Activated CD8-positive, alpha-beta memory T cell treated with anti-CD3 and anti-CD28 coated beads, Interleukin-2, amount 10 ng/mL, durations not matched to agents 7 days and 5 days (primary cell): ENCODE measurements at places on chromosomes 2 and 18.

DNA sequence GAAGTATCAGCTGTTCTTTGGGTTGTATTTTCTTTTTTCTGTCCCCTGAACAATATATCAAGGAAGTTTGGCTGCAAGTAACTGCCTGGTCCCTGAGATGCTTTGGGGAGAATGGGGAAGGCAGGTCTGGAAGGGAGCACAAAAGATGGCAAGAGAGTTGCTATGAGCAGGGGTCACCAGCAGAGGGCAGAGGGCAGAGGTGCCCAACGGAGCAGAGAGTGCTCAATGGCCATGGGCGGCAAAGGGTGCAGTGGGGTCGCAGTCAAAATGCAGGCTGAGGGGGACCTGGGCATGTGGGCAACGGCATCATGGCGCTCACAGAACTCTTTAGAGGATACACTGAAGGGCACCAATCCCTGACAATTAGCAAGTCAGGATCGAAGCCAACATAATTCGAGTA is 107.7 kb upstream of the ATP8B1 start:
- DNase-seq: no peak

DNA sequence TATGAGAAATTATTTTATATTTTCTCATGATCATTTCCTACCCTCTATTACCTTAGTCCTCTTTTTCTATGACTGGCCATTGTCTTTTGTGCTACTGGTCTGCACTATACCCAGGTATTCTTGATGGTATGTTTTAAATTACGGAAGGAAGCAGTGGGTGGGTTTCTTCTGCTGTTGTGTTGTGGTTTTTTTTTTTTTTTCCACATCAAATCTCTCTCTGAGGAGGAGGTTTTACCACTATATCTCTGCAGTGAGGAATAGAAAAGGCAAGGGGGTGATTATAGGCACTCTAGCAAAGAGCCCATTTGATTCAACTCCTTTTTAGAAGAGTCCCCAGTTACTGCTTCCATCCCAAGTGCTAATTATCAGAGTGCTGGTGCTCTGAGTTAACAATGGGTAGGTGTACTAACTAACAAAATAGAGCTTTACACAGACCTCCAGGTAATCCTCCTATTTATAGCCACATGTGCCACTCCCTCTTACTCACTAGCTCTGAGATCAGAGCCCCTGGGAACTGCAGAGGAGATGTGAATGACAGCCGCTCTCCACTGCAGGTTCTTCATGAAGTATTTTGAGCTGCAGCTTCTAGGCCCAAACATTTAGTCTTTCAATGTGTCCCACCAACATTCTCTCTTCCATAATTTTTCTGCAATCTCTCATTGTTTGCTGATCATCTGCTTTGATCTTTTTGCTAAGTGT is 301.6 kb upstream of the GULP1 start:
- DNase-seq: no peak

DNA sequence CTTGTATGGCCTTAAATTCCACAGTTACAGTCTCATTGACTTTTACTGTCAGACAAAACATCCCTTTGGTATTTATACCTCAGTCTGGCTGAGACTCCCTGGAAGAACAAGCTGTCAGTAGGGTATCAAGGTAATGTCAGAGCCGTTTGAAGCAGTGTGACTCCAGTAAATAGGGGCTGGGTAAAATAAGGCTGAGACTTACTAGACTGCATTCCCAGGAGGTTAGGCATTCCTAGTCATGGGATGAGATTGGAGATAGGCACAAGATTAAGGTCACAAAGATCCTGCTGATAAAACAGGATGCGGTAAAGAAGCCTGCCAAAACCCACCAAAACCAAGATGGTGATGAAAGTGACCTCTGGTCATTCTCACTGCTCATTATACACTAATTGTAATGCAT is 219.5 kb upstream of the SKOR2 start:
- DNase-seq: no peak

DNA sequence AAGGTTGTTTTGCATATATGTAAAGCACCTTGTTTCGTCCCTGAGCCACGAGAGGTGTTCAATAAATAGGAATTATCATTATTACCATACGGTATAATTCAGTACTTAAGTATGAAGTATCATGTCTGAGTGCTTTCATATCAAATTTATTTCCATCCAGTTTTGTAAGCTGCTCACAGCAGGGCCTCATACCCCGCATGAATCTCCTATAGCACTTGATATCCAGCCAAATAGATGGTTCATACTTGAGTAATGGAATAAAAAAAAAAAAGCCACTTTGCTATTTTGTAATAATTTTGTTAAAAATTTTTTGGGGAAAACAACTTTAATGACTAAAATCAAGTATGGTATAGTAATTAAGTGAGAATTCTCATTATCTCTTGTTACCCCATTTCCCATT is 160.8 kb upstream of the NOSTRIN start:
- DNase-seq: no peak

- no peak for DNase-seq
Measured at GRCh38 chr2:241542278-241542605, 16.3 kb upstream of the BOK start.

- no peak for DNase-seq
Measured at GRCh38 chr2:182066400-182067087, 80.9 kb downstream of the PPP1R1C start.

- DNase-seq: no peak
Measured at GRCh38 chr18:70160073-70160678, 45.3 kb downstream of the RTTN start.

GRCh38 chr2:1649103-1650084 is 94.9 kb downstream of the PXDN start:
- DNase-seq: no peak

DNA sequence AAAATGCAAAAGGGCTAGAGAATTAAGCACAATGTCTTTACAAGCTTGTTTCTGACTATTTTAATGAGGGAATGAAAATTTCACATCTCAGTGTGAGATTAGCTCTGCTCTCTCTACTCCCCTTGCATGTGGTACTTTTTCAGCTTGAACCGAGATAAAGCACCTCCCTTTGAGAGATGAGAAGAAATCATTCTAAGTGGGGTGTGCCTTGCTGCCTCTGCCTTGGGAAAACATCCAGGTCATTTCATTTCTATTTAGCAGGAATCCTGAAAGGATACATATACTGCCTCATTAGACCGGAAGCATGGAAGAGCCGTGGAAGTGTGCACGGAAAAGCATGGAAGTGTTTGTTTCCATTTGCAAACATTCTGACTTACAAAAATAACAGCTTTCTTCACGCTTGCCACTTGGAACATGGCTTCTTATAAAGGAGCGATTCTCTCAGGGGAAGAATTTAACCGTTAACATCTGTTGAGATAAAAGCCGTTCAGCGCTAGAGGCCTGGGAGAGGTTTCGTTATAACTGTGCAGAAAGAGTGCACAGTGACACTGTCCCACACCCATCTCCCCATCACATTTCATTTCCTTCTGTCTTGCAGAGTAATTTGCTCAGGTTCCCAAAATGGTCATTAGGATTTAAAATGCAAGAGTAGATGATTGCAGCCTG is 16.7 kb downstream of the NOSTRIN start:
- no peak for DNase-seq

DNA sequence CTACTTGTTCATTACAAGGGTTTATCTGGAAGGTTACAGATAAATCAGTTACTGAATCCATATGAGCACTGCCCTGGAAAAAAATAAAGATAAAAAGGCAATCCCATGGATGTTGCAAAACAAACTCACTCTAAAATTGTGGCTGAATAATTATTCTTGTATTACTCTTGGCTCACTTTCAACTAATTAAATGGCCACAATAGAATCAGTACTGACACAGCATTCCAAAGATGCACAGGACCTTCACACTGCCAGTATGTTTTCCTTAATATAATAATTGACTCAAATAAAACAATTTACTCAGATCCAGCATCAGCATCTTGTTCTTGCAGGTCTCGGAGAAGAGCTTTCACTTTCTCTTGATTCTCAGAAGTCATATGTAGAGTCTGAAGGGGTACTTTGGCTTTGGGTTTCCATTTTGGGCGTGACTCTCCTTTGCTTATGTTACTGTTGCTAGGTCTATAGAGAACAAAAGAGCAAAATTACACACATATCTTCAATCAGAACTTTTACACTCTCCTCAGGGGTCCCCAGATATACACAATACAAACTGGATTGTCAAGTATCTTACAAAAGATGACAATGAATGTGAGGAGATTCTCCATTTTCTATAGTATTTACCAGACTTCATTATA is 12.6 kb downstream of the DHX57 start:
- DNase-seq: peak; percentile 43

DNA sequence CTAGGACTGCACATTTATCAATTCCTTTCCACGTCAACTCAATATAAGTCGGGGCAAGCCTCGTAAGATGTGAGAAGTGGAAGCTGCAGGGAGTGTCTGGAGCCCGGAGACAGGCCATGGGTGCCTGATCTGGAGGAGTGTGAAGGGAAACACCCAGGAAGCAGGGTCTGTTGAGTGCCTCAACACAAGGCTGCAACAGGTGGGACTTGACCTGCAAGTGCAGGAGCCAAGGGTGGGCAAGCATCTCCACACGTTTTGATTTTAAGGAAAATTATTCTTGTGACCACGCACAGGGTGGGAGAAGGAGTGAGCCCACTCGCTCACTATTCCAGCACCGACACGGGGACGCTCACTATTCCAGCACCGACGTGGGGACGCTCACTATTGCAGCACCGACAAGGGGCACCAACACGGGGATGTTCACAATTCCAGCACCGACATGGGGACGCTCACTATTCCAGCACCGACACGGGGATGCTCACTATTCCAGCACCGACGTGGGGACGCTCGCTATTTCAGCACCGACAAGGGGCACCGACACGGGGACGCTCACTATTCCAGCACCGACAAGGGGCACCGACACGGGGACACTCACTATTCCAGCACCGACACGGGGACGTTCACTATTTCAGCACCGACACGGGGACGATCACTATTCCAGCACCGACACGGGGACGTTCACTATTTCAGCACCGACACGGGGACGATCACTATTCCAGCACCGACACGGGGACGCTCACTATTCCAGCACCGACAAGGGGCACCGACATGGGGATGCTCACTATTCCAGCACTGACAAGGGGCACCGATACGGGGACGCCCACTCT is 197.3 kb downstream of the EIPR1 start:
- DNase-seq: no peak
